Hematopoietic multipotent progenitor cell (in vitro differentiated cells): ENCODE measurements at places on chromosomes 16 and 17. TPM values are rescaled to one million over a fixed set of nuclear protein-coding genes. Genes with fewer than 3 reads are reported as not detected.

DNA sequence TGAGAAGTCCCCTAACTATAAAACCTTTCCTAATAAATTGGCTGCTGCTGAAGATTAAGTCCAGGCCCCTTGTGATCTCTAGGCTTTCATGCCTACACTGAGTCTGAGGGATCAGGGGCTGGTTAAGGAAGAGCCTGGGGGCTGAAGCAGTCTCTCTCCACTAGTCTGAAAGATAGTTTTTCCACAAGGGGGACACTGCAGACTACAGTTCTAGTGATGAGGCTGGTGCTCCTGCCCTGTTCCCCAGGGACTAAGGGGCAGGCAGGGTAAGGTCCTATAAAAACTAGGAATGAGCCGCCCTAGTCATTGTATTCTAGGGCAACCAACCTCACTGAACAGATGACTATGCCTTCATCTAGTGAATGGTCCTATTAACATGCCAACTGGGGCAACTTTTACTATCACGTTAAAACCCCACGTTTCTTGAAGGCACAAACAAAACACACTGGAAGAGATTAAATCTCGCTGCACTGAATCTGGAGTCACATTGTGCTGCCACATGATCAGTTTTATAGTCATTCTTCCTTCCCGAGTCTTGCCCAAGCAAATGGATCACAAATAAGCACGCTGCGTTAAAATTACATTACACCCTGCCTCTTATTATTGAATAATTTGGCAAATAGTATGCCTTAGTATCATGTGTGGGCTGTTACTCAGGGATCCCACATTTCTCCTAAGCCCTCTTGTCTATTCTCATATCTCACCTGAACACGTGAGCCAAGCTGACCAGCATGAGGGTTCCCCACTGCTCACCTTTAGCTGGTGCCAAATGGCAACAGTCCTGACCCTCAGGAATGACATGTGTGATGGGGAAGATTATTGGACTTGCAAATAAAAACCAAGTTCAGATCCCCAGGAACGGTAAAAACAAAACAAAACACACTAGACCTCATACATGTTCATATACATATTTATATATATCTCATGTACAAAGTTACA, 95.4 kb upstream of the TOB1 start:
- DNase-seq: no peak

DNA sequence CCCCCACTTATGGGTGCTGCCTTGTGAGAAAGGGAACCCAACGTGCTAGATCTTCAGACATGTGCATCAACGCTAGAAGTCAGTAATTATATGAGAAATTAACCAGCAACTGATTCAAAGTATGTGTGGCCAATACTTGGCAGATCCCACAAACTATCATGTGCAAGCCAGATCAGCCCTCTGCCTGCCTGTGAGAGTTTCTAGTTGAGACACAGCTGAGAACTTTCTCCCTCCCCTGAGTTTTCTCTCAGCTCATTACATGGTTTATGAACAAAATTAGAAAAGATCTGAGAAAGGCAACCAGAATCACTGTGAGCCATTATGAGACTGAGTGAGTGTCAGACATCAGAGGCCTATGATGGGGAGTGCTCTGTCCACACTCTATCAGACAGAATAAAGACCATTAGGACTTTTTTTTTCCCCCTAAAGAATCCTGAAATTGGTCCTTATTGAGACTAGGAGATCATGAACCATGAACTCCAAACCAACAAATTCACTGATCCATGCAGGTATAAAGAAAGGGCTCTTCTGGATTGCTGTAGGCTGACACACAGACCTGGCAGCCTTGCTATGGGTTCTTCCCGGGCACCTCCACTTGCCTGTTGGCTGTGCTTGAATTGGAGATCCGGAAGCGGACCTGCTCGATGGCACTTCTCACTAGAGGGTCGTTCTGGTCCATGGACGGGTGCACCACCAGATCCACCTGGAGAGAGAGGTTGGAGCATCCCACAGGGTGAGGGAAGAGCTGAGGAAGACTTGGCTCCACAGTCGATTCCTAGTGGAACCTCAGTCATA, 51.5 kb downstream of the GTF3C1 start:
- no peak for DNase-seq

Gene CBX1
- 8.6 TPM for total RNA-seq

Gene HSD17B1
- 1.3 TPM for total RNA-seq

Gene EMP2
- total RNA-seq: under 0.01 TPM

Gene ZP2
- not detected for total RNA-seq

- peak; percentile 38 for DNase-seq
These were observed 176.5 kb downstream of the SEC14L1 start for GRCh38 chr17:77317091-77317750.

Gene METTL22
- total RNA-seq: 35.8 TPM

Gene RNPS1
- 144 TPM for total RNA-seq

DNA sequence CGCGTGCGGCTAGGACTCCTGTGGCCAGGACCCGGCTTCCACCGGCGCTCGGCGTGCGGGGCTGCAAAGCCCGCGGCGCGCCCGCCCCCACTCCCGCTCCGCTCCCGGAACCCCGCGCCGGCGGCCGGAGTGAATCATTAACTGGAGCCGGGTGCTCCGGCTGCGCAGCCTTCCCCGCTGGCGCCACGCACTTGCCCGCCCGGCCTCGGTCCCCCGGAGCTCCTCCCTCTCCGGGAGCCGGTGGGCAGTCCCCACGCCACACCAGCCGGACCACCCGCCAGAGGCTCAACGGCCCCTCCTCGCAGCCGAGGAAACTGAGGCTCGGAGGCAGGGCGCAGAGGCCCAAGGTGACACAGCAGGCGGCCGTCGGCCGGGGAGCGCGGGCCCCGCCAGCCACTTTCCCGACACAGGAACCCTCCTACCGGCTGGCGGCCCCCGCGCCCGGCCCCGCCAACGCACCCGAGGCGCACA, 580 bp downstream of the BCAR1 start:
- DNase-seq: no peak

GRCh38 chr17:50640686-50641351, 6.1 kb downstream of the ABCC3 start:
- peak; percentile 92 for DNase-seq

DNA sequence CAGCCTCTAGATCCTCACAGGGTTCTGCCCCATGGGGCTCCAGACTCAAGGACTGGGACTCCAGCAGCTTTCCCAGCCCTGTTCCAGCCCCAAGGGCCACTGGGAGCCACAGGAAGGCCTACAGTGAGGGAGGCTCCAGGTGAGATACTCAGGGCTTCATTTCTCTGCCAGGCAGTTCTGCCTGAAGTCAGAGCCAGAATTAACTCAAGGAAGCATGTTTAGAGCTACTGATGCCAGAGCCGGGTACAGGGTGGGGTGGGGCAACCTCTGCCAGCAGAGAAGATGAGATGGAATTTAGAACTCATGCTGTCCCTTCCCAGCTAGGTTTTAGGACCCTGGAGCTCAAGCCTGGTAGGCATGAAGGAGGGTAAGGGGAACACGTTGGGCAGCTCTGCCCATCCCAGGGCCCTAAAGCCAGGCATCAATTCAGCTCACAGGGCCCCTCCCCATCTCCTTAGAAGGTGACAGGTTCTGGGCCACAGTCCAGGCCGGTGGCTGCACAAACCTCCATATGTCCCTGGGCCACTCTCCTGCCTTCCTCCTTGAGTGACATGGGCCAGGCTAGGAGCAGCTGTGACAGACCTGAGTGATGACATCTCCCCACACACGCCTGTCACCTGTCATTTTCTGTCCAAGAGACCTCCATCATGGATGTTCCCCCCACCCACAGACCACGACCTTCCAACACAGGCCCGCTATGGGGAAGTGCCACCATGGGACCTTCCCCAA, 24.5 kb upstream of the SPPL2C start:
- DNase-seq: no peak

- no peak for DNase-seq
These were observed 1.0 kb upstream of the ATP2C2 start for GRCh38 chr16:84367297-84367680.

Gene CLCN7
- total RNA-seq: 134 TPM

Gene TSPAN10
- 0.27 TPM for total RNA-seq

Gene SLC35G6
- not detected for total RNA-seq
